Putamen (tissue), 1 donor: ENCODE measurements at places on chromosomes 12 and 14.
A peak's percentile ranks its signal among the peaks of the same experiment; 100 is the strongest.

DNA sequence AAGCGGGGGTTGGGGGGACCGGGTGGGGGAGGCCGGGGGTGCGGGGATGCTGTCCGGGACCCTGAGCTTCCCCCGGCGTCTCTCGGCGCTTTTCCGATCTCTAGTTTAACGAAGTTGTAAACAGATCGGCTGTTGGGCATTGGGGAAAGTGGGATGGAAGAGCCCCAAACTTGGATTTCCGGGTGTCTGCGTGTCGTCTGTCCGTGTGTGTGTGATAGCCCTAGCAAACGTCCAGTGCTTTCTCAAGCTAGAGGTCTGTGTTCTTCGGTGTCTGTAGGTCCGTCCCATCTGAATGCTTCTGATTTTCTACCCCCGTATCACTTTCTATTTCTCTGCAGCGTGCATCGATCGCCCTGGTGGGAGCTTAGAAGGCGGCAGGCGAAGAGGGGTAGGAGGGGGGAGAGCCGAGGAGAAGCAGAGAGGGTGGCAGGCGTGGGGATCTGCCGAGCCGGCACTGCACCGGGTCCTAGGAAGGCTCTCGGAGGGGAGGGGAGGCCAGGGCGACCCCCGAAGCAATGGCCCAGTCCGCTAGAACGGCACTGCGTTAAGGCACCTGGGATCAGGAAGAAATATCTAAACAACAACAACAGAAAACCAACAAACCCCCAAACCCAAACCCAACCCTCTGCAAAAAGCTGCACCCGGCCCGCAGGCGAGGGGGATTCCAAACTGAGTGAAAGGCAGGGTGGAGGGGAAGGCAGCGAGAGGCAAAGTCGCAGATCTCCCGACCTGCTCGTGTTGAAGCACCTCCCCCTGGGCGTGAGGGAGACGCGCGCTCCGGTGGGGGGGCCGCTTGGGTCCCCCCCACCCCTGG is 1.0 kb downstream of the KCNA1 start:
- DNase-seq = no peak

DNA sequence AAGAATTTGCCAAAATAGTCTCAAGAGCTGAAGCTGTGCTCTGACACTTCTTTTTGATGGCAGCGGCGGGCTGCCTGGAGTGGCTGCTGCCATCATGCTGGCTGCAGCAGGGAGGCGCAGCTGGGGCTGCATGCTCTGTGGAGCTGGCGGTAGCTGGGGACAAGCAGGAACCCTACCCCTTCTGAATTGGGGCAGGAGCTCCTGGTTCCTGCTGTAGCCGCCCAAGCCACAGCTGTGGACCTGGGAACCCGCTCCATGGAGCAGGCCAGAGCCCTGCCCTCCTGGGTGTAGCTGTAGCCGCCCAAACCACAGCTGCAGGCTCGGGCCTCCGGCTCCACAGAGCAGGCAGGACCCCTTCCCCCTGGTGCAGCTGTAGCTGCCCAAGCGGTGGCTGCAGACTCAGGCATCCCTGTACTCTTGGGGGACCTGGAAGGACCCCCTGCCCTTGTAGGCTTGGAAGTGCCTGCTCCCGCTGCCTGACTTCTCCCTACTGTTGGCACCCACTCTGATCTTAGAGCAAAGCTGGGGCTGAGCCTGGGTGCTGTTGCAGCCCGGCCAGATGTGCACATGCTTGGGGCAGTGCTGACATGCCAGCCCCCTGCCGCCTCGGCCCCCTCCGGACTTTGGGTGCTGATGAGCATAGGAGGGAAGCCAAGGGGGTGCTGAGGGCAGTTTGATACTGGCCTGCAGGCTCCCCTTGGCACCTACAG is 33.3 kb downstream of the APAF1 start:
- DNase-seq = no peak

- no peak for DNase-seq
These were observed 50.7 kb upstream of the TMEM260 start for GRCh38 chr14:56528927-56529326.

GRCh38 chr14:52536269-52536668 is 16.0 kb downstream of the TXNDC16 start:
- DNase-seq = no peak

DNA sequence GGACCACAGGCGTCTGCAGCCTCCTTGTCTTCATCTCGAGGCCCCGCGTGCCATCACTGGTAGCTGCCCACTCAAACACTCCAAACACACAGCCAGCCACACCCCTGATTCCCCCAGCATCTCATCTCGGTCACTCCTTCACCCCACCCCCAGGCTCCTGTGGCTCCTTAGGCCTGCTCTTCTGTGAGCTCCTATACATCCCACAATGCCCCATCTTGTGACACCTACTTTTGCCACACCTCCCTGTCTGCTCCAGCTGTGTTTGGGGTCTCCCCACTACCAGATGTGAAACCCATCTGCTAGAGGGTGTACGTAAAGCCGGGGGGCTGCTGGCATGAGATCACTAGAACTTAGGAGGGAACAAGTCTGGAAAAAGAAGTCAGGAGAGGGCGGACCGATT is 4.1 kb downstream of the AKT1 start:
- no peak for DNase-seq

- no peak for DNase-seq
These were observed 29.2 kb upstream of the RIC8B start for GRCh38 chr12:106745181-106745745.

GRCh38 chr14:24428628-24429394 is 657 bp downstream of the CBLN3 start:
- no peak for DNase-seq

- no peak for DNase-seq
These were observed 79.3 kb downstream of the TESC start for GRCh38 chr12:117019866-117020265.

- no peak for DNase-seq
These were observed 5.9 kb downstream of the PXN start for GRCh38 chr12:120259418-120260202.

DNA sequence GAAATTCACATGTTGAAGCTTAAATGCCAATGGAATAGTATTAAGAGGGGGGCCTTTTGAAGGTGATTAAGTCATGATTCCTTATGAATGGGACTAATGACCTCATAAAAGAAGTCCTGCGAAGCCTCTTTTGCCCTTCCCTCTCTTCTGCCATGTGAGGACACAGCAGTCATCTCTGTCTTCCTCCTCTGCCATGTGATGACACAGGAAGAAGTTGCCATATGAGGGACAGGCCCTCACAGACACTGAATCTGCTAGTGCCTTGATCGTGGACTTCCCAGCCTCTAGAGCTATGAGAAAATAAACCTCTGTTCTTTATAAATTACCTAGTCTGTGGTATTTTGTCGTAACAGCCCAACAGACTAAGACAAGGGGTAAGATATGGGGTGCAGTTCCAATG is 100.7 kb downstream of the VCPKMT start:
- no peak for DNase-seq

DNA sequence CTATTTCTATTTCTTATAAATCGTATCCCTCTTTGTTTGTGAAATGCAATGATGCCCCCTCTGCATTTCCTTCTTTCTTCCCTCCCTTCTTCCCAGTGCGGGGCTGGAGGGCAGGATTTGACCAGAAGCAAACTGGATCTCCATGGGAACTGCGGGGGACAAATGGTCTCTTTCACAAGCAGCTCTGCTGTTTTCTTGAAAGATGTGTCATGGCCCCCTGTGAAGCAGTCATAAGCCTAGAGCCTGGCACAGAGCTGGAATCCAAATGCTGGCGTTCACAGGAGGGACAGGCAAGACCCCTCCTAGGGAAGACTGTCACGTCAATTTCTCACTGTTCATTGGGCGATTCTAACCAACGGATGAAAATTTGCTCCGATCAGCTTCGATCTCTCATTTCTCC is 203.5 kb upstream of the NOS1 start:
- DNase-seq = no peak

GRCh38 chr14:97074456-97074855 is 277.3 kb downstream of the VRK1 start:
- peak; percentile 78 for DNase-seq

DNA sequence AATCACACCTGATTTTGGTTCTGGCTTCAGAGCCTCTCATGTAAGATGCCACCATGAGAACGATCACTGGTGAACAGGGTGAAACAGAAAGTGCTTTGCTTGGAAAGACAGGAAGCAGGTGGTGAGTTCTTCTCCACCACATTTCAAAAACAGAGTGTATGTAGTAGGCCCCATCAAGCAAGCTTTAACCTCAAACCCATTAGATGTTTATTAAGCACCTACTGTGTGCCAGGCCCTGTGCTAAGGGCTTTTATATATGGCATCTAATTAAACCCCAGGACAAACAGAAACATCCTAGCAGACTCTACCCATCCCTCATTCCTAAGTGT is 47.8 kb upstream of the MED13L start:
- DNase-seq = no peak

GRCh38 chr12:76571256-76571655 is 11.7 kb upstream of the OSBPL8 start:
- DNase-seq = no peak

- no peak for DNase-seq
These were observed 74.8 kb upstream of the FOXN3 start for GRCh38 chr14:89491711-89492381.

- no peak for DNase-seq
These were observed 161.6 kb downstream of the PIK3C2G start for GRCh38 chr12:18422871-18423270.

- peak; percentile 60 for DNase-seq
These were observed 166.5 kb upstream of the GSC start for GRCh38 chr14:94936401-94936892.

- no peak for DNase-seq
These were observed 298.6 kb downstream of the AKAP6 start for GRCh38 chr14:32627545-32628298.

- DNase-seq = no peak
These were observed 180.8 kb downstream of the ERC1 start for GRCh38 chr12:1171657-1172408.

GRCh38 chr14:36271222-36271621 is 49.2 kb downstream of the MBIP start:
- no peak for DNase-seq
